ENCODE measurements at places on chromosomes 16 and 17. TPM values are rescaled to one million over a fixed set of nuclear protein-coding genes. Genes with fewer than 3 reads are reported as not detected.

GRCh38 chr17:42563950-42564349, 2.0 kb downstream of the COASY start:
- no peak for DNase-seq

- DNase-seq = no peak
These were observed 574 bp downstream of the LAT start for GRCh38 chr16:28985211-28986041.

Gene ZNF385C
- total RNA-seq = 1.2 TPM

DNA sequence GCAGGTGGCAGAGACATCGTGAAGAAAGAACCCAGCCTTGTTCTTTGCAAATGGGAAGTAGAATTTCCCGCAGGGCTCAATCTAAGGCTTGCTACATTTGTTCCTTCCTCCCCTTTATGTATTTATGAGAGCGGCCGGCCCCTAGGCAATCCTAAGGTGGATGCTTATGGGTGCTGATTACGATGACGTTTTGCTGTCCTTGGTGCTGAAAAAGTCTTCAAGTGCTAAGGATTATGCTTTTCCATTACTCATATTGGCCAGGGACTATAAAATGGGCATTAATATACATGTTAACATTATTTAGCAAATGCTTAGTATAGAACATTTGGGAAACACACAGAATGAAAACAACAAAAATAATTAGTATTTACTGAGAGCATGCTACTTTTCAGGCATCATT, 313.3 kb upstream of the XYLT1 start:
- DNase-seq = no peak

GRCh38 chr16:6861815-6862477, 470.7 kb upstream of the RBFOX1 start:
- no peak for DNase-seq

DNA sequence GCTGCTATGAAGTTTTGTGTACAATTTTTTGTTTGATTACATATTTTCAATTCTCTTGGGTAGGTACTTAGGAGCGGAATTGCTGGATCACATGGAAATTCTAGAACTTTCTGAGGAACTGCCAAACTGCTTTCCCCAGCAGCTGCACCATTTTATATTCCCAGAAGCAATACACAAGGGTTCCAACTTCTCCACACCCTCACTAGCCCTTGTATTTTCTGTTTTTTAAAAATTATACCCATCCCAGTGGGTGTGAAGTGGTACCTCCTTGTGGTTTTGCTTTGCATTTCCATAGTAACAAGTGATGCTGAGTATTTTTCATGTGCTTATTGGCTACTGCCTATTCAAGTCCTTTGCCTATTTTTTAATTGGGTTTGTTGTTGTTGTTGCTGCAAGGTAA, 20.9 kb downstream of the NACA2 start:
- no peak for DNase-seq

Gene CEP295NL
- 4.8 TPM for total RNA-seq

DNA sequence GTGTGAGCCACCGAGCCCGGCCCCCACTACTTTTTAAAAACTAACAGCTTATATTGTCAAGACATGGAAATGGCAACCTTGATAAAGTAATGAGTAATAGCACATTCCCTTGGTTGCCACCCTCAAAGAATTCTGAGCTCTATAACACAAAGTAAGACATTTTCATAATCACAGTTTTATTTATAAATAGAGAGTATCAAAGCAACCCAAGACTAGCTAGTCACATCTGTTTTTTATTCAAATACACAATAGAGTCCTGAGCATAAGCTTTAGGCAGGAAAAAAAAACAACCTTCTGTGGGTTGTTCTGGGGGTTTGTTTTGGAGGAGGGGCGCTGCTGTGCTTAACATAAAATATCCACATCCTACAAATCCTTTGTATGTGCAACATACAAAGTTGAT, 68.7 kb downstream of the CEP95 start:
- DNase-seq = no peak

GRCh38 chr17:72588961-72589360, 468.1 kb downstream of the SOX9 start:
- no peak for DNase-seq

Gene TEKT1
- total RNA-seq = not detected

Gene CTCF
- 35.5 TPM for total RNA-seq

GRCh38 chr17:28335959-28336871, 654 bp downstream of the TNFAIP1 start:
- DNase-seq = peak; percentile 70

GRCh38 chr17:19461681-19462080, 50.6 kb downstream of the RNF112 start:
- DNase-seq = no peak

Gene C16orf87
- 11.7 TPM for total RNA-seq

GRCh38 chr16:65781855-65782254, 584.6 kb upstream of the CDH5 start:
- no peak for DNase-seq

Gene NPIPB9
- 9.3 TPM for total RNA-seq

Gene KRT33A
- total RNA-seq = not detected

- DNase-seq = no peak
These were observed 51.7 kb downstream of the NLK start for GRCh38 chr17:28093999-28094716.

GRCh38 chr17:79952901-79953300, 82.8 kb downstream of the TBC1D16 start:
- no peak for DNase-seq

Gene CDYL2
- total RNA-seq = 12.2 TPM

- no peak for DNase-seq
These were observed 61.5 kb downstream of the MYOCD start for GRCh38 chr17:12727076-12727760.

DNA sequence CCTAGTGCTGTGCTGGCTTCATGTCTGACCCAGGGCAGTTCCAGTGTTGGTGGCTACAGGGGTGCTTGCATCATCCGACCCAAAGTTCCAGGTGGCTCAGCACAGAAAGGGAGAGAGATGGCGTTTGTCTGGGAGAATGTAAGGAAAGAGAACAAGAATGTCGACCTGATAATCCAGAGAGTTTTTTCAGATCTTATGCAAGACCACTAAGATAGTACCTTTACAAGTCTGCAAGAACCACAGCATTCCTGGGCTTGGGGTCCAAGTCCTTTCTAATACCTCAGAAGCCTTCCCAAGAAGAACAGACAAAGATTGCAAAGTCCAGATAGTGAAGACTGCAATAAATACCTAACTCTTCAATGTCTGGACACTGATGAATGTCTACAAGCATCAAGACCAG, 363.0 kb upstream of the TOM1L1 start:
- DNase-seq = no peak

- DNase-seq = no peak
These were observed 2.7 kb downstream of the CENPX start for GRCh38 chr17:82019690-82020571.

Gene LRRC36
- total RNA-seq = 2.1 TPM
